ENCODE measurements at places on chromosomes 2 and 18. TPM values are rescaled to one million over a fixed set of nuclear protein-coding genes. Genes with fewer than 3 reads are reported as not detected.

Gene PTPRN
- total RNA-seq = not detected

Gene REG3A
- not detected for total RNA-seq

Gene KIF5C
- total RNA-seq = 2.2 TPM

Gene HOXD13
- not detected for total RNA-seq

Gene CCBE1
- total RNA-seq = 0.44 TPM

Gene FNDC4
- 2.2 TPM for total RNA-seq

Gene SF3B6
- 74.8 TPM for total RNA-seq

Gene STPG4
- not detected for total RNA-seq

Gene PFN4
- 0.39 TPM for total RNA-seq

Gene PCARE
- total RNA-seq = 2.2 TPM

Gene POMC
- total RNA-seq = 12.6 TPM

Gene DSG3
- 0.08 TPM for total RNA-seq

Gene SLC14A1
- total RNA-seq = 23.9 TPM

Gene IGFBP5
- total RNA-seq = 554 TPM

Gene PSMG2
- 46.0 TPM for total RNA-seq

Gene MYO3B
- not detected for total RNA-seq

Gene POTEC
- total RNA-seq = not detected

Gene FOXI3
- total RNA-seq = not detected

Gene ARHGAP28
- 3.0 TPM for total RNA-seq

Gene LBX2
- 0.83 TPM for total RNA-seq

All from right atrium auricular region (tissue), 2 donors.